ENCODE measurements at places on chromosomes 2 and 18. TPM values are rescaled to one million over a fixed set of nuclear protein-coding genes. Genes with fewer than 3 reads are reported as not detected.

The RTKN gene
- 62.0 TPM for total RNA-seq

The SOS1 gene
- 35.5 TPM for total RNA-seq

The GAD1 gene
- total RNA-seq: 0.39 TPM

The DSG4 gene
- not detected for total RNA-seq

- H3K4me3 ChIP-seq: no peak overlapping the region
- H3K27me3 ChIP-seq: no peaks in the 10 kb centered on the region
- no peaks in the 10 kb centered on the region for H3K36me3 ChIP-seq
- peaks cover 14% of the 10 kb centered on the region for H3K4me1 ChIP-seq
- no peak for DNase-seq
These were observed 27.9 kb upstream of the TYMS start for GRCh38 chr18:629269-630150.

GRCh38 chr18:10508591-10508990 lies 17.2 kb upstream of the NAPG start:
- no peaks in the 10 kb centered on the region for H3K27me3 ChIP-seq
- H3K4me3 ChIP-seq: no peak overlapping the region
- no peak overlapping the region for H3K27ac ChIP-seq
- peaks cover 11% of the 10 kb centered on the region for H3K36me3 ChIP-seq

GRCh38 chr2:107530046-107530445 lies 296.6 kb upstream of the RGPD4 start:
- no peak for DNase-seq
- H3K27me3 ChIP-seq: no peaks in the 10 kb centered on the region
- no peak overlapping the region for H3K4me3 ChIP-seq
- H3K4me1 ChIP-seq: no peaks in the 10 kb centered on the region
- no peak overlapping the region for H3K27ac ChIP-seq
- H3K36me3 ChIP-seq: peaks cover 2% of the 10 kb centered on the region

GRCh38 chr2:78979380-78980151 lies 45.9 kb upstream of the REG3G start:
- no peak overlapping the region for H3K4me3 ChIP-seq
- no peaks in the 10 kb centered on the region for H3K27me3 ChIP-seq
- H3K4me1 ChIP-seq: peaks cover 7% of the 10 kb centered on the region
- peak; percentile 85 for DNase-seq

- H3K36me3 ChIP-seq: peaks cover 4% of the 10 kb centered on the region
- no peak for DNase-seq
- no peaks in the 10 kb centered on the region for H3K27me3 ChIP-seq
- no peak overlapping the region for H3K4me3 ChIP-seq
- H3K4me1 ChIP-seq: peaks cover 17% of the 10 kb centered on the region
- no peak overlapping the region for H3K27ac ChIP-seq
These were observed 179.2 kb downstream of the SETBP1 start for GRCh38 chr18:44859751-44860439.

- H3K4me1 ChIP-seq: peaks cover 21% of the 10 kb centered on the region
- no peak overlapping the region for H3K4me3 ChIP-seq
- no peaks in the 10 kb centered on the region for H3K27me3 ChIP-seq
These were observed 72.2 kb upstream of the RBM44 start for GRCh38 chr2:237726401-237726830.

DNA sequence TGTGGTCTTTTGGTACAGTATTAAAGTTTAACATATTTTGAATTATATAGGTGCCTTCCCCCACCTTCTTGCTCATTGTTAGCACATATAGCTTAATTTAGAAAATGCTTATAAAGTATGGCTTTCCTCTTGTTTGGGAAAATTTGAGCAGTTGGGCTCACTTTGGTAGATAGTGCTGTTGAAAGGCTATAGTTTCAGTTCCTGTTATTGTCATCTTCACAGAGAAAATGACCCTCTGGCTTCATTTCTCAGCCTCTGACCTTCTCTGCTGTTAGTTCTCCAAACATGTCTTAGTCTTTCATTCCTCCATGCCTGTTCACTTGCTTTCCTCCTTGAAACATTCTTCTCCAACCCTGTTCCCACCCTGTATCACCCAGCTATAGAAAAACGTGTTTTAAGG lies 200.6 kb downstream of the WDR7 start:
- DNase-seq: no peak
- H3K4me1 ChIP-seq: peaks cover 5% of the 10 kb centered on the region
- peaks cover 12% of the 10 kb centered on the region for H3K27me3 ChIP-seq
- peaks cover 7% of the 10 kb centered on the region for H3K36me3 ChIP-seq
- H3K4me3 ChIP-seq: no peak overlapping the region

DNA sequence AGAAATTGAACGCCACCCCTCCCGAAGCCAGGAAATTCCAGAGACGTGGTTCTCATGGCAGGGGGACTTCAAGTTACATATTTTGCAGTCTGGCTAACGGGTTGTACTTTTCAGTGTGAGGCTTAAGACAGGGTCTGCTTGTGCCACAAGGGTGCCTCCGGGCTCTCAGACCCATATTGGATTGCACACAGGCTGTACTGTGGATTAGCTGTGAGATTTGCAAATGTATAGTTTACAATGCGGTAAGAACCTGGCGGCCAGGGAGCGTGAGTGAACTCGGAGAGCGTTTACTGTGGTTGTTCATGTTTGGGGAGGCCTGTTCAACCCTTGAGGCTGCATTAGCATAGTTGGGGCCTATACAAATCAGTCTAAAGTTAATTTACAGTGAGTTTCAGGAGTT lies 143.9 kb upstream of the SIX2 start:
- H3K4me1 ChIP-seq: no peaks in the 10 kb centered on the region
- H3K27me3 ChIP-seq: peaks cover 19% of the 10 kb centered on the region
- H3K36me3 ChIP-seq: no peaks in the 10 kb centered on the region
- no peak overlapping the region for H3K27ac ChIP-seq

GRCh38 chr2:210584834-210585233 lies 28.4 kb downstream of the CPS1 start:
- H3K27me3 ChIP-seq: no peaks in the 10 kb centered on the region
- peaks cover 7% of the 10 kb centered on the region for H3K4me1 ChIP-seq
- no peaks in the 10 kb centered on the region for H3K36me3 ChIP-seq
- H3K4me3 ChIP-seq: no peak overlapping the region
- DNase-seq: no peak

GRCh38 chr18:551404-552061 lies 28.6 kb upstream of the CETN1 start:
- H3K27ac ChIP-seq: peak overlapping the region; percentile 58
- H3K4me3 ChIP-seq: no peak overlapping the region
- H3K36me3 ChIP-seq: no peaks in the 10 kb centered on the region
- no peak for DNase-seq

DNA sequence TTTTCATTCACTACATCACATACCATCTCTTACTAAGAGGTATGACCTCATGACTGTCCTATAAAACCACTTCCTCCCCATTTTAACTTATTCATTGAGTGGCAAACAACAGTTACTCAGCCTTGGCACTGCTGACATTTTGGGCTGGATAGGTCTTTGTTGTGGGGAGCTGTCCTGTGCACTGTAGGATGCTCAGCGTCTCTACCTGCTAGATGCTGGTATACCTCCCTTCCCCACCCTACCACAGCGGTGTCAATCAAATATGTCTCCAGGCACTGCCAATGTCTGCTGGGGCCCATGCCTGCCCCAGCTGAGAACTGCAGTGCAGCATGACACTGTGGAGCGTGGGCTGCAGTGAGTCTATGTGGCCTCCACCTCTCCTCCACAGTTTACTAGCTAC lies 76.3 kb upstream of the MGAT4A start:
- no peak for DNase-seq
- H3K27me3 ChIP-seq: peaks cover 20% of the 10 kb centered on the region
- H3K27ac ChIP-seq: no peak overlapping the region
- no peak overlapping the region for H3K4me3 ChIP-seq
- H3K36me3 ChIP-seq: no peaks in the 10 kb centered on the region
- H3K4me1 ChIP-seq: peaks cover 11% of the 10 kb centered on the region

All from neural crest cell (in vitro differentiated cells).